A172 (cell line): ENCODE measurements at places on chromosomes 3 and 15. TPM values are rescaled to one million over a fixed set of nuclear protein-coding genes. Genes with fewer than 3 reads are reported as not detected.

KLF15 gene
- 0.03 and 0.31 TPM in 2 replicates for total RNA-seq

ROBO1 gene
- 11.2 and 12.2 TPM in 2 replicates for total RNA-seq

CCDC191 gene
- 5.6 and 7.0 TPM in 2 replicates for total RNA-seq

RASL12 gene
- total RNA-seq = not detected in 2 replicates

GOLGA8G gene
- total RNA-seq = not detected in 2 replicates

GOLGA6L7 gene
- total RNA-seq = not detected in 2 replicates

SLC7A14 gene
- total RNA-seq = not detected in 2 replicates

FOXL2 gene
- 1.2 and 1.9 TPM in 2 replicates for total RNA-seq

TMEM44 gene
- total RNA-seq = 14.2 and 15.4 TPM in 2 replicates

CHP1 gene
- total RNA-seq = 63.7 and 81.4 TPM in 2 replicates

FEZF2 gene
- not detected in 2 replicates for total RNA-seq

RAB7A gene
- total RNA-seq = 70.8 and 76.2 TPM in 2 replicates

PLA2G4D gene
- total RNA-seq = not detected in 2 replicates

ITIH1 gene
- not detected in 2 replicates for total RNA-seq

ERICH6 gene
- not detected in 2 replicates for total RNA-seq

ATP13A5 gene
- not detected in 2 replicates for total RNA-seq

SLC51A gene
- total RNA-seq = not detected in 2 replicates

SAMD7 gene
- total RNA-seq = not detected in 2 replicates

DAZL gene
- not detected in 2 replicates for total RNA-seq

CD200R1L gene
- total RNA-seq = 0.38 TPM in 1 of 2 replicates, not detected in the other

HRH1 gene
- 11.3 and 12.7 TPM in 2 replicates for total RNA-seq

BSN gene
- 0.10 and 0.12 TPM in 2 replicates for total RNA-seq
